ENCODE measurements at places on chromosomes 5 and 9.

DNA sequence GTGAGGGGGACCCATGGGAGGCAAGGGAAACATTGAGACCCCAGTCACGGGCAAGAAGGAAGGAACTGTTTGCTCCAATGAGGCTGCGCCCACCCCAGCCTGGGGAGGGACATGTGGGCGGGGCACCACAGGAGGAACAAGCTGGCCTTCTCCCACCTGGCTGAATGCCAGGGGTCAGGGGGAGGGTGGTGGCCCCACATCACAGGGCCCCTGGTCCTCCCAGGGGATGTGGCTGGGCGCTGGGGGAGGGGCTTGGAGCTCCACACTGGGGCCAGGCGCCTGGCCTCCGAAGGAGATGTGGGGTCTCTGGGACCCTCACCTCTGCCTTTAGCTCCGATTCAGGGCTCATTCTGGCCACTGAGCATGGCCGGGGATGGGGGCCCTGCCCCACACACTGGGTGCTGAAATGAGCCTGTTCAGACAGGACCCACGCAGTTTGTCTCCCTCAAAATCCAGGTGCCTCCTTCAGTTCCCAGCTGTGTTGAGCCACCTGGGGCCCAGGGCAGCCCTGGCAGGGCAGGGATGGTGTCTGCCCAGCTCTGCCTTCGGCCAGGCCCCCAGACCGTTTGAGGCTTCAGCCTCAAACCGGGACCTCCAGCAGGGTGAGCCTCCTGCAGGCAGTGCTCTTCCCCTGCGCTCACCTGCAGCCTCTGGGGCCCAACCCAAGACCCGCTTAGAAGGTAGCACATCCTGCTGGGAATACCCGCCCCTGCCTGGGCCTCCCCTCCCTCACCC lies 33.2 kb upstream of the NOTCH1 start:
- no peak for DNase-seq

DNA sequence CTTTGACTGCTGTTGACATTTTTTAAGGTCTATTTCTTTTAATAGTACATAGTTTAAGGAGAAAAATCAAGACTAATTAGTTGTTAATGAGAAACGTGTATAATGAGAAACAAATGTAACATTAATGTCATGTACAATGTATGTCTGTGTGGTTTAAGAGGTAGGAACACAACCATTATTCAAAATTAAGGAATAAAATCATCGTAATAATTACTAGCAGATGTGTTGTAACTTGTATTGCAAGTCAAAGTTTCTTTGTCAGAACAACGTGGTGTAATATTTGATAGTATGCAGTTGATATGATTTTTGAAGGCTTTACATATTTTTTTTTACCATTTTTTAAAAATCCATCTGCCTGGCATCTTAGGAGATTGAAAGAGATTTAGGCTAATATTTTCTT lies 120.2 kb upstream of the ARRDC3 start:
- DNase-seq = no peak

GRCh38 chr9:75238311-75238976 lies 150.1 kb downstream of the OSTF1 start:
- peak; percentile 21 for DNase-seq

GRCh38 chr5:16178745-16179372 lies 732 bp downstream of the MARCHF11 start:
- DNase-seq = peak; percentile 56

DNA sequence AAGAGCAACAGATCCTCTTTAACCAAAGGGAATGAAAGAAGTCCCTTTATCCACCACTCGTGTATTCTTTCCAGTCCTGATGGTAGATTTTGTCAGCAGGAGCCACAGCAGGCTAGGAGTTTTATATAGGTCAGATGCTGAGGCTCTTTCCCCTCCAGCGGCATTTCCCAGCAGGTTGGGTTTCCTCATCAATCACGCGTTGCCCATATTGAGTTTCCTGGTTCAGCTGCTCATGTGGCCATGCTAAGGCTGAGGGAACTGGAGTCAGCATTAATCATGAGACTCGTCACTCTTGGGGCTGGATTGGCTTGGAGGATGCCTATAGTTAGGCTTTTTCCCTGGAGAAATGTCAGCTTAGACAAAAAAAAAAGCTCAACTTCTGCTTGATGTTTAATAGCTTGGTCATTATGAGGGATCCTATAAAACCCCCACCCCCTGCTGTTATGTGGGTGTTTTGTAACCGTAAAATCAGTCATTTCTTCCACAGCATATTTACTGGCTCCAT lies 193.4 kb upstream of the GAS1 start:
- peak; percentile 77 for DNase-seq

GRCh38 chr9:71752352-71752751 lies 16.0 kb downstream of the CEMIP2 start:
- no peak for DNase-seq

GRCh38 chr5:113215401-113216060 lies 219.3 kb downstream of the TSSK1B start:
- DNase-seq = peak; percentile 64

- DNase-seq = no peak
Measured at GRCh38 chr5:9537223-9538141, 8.4 kb downstream of the SEMA5A start.

DNA sequence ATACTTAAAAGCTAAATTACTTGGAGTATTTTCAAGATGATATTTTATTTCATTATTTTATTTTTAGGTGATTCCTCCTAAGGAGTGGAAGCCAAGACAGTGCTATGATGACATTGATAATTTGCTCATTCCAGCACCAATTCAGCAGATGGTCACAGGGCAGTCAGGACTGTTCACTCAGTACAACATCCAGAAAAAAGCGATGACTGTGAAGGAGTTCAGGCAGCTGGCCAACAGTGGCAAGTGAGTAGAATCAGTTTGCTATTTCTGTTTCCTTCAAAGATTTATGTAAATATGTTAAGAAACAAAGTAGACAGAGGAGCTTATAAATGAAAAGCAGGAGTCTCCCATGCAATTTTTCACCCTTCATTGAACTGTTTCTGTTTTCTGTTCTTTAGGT lies 47.8 kb downstream of the KDM4C start:
- DNase-seq = peak; percentile 39

DNA sequence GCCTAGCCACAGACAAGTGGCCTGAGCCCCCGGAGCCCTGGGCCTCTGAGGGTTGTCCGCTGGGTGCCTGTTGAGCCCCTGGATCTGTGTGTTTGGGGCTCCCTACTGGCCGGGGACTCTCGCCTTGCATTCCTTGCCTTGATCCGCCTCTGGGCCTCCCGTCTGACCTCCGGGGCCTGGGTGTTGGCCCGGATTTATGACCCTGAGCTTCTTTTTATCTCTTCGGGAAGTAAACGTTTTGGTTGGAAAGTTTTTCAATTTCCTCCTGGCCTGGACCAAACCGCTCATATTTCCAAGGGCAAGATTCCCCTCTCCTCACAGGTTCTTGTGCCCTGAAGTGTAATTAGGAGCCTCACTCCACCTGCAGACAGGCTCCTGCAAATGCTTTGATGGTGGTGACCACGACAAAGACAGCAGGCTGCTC lies 69.3 kb upstream of the EGFLAM start:
- DNase-seq = no peak

DNA sequence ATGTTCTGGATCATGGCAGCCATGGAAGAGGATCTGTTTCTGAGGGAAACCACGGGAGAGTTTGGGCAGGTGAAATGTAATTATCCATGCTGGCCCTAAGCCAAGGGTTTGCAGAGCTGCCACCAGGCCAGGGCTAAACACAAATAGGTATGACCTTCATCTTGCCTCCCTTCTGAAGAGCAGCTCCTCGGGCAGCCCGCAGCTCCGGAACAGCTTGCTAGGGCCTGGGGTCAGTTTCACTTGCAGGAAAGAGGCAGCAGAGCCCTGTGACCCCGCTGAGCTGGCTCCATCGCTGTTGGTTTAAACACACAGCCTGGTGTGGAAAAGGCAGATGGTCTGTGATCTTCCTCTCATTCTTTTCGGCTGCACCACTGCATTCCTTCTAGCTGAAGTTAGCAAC lies 141.4 kb downstream of the TMEM38B start:
- DNase-seq = no peak

GRCh38 chr9:7490317-7491108 lies 309.1 kb downstream of the DMAC1 start:
- DNase-seq = no peak

DNA sequence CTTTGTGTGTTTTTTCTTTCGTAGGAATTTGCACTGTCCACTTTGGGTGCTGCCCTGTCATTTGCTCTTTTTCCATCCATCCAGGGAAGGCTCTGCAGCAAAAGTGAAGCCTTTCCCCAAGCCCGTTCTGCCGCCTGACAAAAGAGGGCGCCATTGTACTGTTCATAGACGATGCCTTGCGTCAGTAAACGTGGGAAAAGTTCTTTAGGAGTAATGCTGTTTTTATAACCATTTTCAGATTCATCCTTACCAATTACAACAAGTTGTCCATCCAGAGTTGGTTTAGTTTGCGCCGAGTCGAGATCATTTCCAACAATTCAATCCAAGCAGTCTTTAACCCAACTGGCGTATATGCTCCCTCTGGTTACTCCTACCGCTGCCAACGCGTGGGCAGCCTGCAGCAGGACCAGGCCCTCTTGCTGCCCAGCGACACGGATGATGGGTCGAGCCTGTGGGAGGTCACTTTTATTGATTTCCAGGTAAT lies 34.3 kb upstream of the RPS23 start:
- peak; percentile 81 for DNase-seq

DNA sequence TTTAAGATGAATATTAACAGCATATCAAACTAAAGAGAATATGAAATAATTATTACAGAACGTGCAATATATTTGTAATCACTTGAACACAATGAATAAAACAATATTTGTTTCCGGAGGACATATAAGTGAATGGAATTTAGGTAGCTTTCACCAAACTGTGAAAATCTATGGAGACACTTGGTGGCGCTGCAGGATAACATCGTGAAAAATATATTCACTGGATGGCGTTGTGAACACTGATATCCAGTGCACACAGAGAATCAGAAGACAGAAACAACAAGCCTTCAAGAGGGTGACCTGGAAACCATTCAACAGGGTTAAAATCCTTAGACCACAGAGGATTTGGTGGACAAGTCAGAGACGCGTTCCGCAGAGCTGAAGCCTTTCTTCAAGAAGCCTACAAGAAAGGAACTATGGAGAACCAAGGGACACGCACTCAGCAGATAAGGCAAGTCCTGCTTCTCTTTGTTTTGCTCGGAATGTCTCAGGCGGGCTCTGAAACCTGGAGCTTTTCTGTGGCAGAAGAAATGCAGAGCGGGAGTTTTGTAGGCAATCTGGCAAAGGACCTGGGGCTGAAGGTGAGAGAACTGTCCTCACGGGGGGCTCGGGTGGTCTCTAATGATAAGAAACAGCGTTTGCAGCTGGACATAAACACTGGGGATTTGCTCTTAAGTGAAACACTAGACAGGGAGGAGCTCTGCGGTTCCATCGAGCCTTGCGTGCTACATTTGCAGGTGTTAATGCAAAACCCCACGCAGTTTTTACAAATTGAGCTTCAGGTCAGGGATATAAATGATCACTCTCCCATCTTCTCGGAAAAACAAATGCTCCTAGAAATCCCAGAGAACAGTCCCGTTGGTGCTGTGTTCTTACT lies at the start of gene PCDHB11:
Gene PCDHB11, plus strand, starts transcription at position 269 of the 877 bp plus-strand sequence. Its CDS starts 148 bp downstream, at position 417.
- DNase-seq = no peak

DNA sequence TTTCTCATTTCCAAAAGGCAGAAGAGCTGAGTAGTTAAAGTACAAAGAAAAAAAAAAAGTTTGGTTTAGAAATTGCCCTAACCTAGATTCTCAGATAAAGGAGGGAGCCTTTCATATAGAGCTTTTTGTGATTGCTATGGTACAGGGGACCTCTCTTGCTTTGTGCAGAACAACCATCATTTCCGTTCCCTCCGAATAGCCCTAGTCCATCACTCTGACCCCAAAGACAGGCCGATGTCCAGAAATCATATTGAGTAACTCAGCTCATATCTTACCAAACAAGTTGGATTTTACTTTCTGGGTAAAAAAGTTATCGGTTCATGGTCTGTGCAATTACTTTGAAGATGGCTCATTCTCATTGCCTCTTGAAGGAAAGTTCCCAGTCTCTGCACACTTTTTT lies 36.7 kb upstream of the COL15A1 start:
- DNase-seq = no peak

- no peak for DNase-seq
Measured at GRCh38 chr9:37449862-37450632, 15.2 kb downstream of the ZBTB5 start.

- DNase-seq = peak; percentile 45
Measured at GRCh38 chr9:23829580-23830475, 3.8 kb upstream of the ELAVL2 start.

GRCh38 chr9:650362-650761 lies 191.1 kb upstream of the DMRT1 start:
- no peak for DNase-seq

DNA sequence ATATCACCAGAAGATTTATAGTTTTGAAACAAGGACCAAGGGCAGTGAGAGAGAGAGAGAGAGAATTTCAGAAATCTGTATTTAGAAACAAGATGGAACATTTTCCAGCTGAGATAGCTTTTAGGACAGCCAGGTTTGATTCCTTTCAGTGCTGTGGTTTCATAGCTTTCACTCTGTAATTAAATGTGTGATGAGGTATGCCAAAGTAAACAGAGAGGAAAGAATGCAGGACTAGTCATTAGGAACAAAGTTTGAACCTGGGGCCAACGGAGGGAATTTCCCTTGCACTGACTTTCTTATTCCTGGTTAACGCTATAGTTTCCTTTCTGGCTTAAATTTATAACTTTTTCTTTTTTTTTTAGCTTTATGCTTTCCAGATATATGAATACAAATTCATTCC lies 10.0 kb upstream of the CCL28 start:
- DNase-seq = peak; percentile 34

DNA sequence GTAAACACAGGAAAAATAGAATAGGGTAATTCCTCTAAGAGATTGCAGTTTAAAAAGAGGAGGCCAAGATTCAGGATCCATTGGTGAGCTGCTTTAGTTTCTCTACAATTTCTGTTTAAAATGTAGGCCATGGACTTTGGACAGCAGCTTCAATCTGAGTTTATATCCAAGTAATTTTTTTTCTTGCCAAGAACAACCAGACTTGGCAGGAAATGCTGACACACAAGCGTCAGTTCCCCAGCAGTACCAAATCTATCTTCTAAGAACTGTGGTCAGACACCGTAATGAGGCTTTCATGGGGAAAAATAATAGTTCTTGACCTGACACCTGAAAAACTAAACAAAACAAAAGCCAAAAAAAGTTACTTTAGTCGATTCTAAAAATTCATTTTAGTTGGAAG lies 528.8 kb downstream of the CSNK1G3 start:
- peak; percentile 73 for DNase-seq

DNA sequence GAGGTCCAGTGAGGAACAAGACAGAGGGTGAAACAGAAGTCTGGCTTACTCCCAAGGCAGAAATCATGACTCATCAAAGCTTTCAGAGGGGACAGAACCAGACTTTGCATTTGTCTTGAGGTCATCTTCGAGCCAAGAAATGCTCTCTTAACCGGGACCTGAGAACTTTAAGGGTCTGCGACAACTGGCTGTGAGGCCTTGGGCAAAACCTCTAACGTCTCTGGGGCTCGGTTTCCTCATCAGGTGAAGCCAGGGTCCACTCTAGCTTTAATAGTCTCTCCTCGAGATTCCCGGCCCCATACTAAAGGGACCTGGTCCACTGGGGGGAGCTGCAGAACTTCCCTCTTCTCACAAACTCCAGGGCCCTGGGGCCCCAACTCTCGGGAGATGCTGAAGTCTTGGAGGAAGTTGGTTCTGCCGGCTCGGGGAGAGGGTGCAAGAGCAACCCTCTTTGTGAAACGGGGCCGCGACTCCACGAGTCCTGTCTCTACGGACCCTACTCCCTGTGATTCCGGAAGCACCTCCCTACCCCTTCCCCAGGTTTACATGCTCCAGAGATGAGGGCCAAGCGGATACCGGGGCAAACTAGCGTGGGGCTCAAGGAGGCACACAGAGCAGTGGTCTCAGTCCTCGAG lies 2.6 kb downstream of the GLIS3 start:
- peak; percentile 89 for DNase-seq

- DNase-seq = no peak
Measured at GRCh38 chr5:116358911-116359418, 215.7 kb downstream of the SEMA6A start.

GRCh38 chr5:999032-999501 lies 9.5 kb upstream of the NKD2 start:
- DNase-seq = no peak
